Stimulated activated naive CD8-positive, alpha-beta T cell treated with anti-CD3 and anti-CD28 coated beads, Interleukin-15, Interleukin-2, amounts not matched to agents 100 U/mL and 50 U/mL, for 24 hours (primary cell): ENCODE measurements at places on chromosomes 16 and 17.

GRCh38 chr17:65020284-65020683 lies 36.3 kb downstream of the GNA13 start:
- no peak for DNase-seq

DNA sequence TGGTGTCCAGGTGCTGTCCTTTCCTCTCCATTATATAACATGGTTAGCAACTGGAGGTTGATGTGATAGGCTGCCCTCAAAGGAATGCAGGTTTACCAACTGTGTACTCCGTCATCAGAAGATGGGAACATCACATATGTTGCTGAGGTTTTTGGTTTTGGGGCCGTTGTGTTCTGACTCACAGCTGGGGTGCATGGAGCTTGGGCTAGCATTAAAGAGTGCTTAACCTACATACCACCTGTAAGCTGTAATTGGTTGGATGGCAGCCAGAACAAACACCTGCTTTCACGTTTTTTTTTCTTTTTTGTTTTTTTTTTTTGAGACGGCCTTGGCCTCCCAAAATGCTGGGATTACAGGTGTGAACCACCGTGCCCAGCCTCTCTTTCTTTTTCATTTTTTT lies 20.9 kb downstream of the TMEM11 start:
- no peak for DNase-seq

DNA sequence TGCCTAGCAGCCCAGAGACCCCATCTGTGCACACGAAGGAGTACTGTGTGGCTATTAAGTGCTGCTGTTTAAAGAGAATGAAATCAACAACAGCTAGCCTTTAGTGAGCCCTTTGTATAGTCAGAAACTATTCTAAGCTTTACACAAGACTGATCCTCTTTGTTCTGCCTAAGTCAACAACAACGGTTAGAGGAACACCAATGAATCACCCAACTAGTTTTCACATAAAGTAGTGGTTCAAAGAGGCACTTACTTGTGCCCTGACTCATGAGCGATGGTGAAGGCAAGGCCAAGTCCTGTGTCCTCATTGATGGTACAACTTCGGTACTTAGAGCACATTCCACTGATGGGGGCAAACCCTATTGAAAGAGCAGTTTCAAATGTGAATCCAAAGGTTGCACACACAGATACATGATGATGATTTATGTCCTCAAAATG lies 75.8 kb downstream of the ADAMTS18 start:
- no peak for DNase-seq

DNA sequence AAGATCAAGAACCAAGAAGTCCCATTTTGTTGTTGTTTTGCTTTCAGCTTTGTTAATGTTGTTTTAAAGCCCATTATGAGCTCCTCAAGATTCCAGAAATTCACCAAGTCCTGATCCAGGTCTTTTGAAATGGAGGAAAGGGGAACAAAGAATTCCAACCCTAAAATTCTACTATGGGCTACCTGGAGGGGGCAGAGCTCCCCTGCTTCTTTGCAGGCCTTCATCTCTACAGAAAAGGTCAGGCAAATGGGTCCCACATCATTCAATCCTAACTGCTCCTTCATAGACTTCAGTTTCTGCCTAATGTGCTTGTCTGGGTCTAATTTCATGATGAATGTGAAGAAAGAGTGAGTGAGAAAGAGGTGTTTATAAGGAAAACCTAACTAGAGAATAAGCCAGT lies 375.5 kb downstream of the TOX3 start:
- no peak for DNase-seq

DNA sequence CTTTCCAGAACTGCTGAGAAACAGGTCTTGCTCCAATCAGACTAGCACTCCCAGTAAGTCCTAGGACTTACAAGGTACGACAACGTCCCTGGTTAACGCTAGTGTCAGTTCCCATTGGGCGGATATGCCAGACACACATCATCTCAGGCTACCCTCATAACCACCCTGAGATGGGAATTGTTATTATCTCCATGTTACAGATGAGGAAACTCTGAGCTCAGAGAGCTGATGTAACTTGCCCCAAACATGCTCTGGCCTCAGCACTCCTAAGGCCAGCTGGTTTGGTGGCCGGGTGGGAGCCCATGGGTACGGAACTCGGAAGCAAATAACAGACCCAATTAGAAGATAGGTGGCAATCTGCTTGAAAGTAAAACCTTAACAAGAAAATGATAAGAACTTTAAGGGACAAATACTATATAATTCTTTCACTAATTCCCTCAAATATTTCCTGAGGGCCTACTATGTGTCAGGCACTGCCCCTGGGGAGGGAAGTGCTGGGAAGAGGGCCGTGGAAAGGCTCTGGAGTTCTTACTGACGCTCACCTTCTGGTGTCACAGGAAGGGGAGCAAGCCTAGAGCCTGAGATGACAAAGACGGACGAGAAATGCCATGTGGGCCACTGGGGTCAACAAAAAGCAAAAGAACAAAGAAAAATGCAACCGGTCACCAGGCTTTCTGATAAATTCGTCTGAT lies 6.9 kb downstream of the CREBBP start:
- DNase-seq: no peak

GRCh38 chr16:78562650-78563049 lies 463.2 kb downstream of the WWOX start:
- DNase-seq: no peak

DNA sequence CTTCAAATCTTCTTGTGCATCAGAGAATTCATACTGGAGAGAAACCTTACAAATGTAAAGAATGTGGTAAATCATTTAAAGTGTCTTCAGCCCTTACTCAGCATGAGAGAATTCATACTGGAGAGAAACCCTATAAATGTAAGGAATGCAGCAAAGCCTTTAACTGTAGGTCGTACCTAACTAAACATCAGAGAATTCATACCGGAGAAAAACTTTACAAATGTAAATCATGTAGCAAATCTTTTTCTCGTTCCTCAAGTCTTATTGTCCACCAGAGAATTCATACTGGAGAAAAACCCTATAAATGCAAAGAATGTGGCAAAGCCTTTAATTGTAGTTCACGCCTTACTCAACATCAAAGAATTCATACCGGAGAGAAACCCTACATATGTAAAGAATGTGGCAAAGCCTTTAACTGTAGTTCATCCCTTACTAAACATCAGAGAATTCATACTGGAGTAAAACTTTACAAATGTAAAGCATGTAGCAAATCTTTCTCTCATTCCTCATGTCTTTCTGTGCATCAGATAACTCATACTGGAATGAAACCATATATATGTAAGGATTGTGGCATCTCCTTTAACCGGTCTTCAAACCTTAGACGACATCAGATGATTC lies 118.5 kb upstream of the ZNF267 start:
- no peak for DNase-seq

- no peak for DNase-seq
Measured at GRCh38 chr16:89383095-89384003, 107.0 kb downstream of the ANKRD11 start.

DNA sequence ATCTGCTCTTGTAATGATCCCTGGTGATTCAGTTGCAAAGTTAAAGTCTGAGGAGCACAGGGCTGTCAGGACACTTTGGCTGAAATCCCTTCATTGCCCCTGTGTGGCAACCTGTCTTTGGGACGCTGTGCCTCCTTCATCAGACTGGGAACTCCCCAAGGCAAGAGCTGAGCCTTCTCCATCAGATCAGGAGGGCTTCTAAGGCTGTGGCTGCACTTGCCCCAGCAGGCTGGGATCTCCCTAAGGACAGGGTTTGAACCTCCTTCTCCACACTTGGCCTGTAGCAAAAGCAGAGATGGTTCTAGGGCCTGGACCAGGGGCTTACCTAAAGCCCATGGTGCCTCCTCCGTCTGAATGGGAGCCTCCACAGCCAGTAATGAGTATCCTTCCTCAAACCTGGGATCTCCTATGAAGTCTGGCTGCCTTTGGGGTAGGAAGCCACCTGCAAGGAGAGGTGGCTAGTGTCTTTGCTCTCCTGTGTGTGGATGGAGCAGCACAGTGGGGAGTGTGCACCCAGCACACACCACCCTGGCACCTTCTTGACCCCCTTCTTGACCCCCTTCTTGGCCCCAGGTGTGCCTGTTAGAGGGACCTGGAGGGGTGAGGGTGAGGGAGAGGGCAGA lies 79.0 kb upstream of the NKD1 start:
- no peak for DNase-seq

GRCh38 chr17:79126139-79126538 lies 51.5 kb downstream of the ENGASE start:
- no peak for DNase-seq

- DNase-seq: peak; percentile 54
Measured at GRCh38 chr16:75011634-75012307, 12.9 kb downstream of the ZNRF1 start.

DNA sequence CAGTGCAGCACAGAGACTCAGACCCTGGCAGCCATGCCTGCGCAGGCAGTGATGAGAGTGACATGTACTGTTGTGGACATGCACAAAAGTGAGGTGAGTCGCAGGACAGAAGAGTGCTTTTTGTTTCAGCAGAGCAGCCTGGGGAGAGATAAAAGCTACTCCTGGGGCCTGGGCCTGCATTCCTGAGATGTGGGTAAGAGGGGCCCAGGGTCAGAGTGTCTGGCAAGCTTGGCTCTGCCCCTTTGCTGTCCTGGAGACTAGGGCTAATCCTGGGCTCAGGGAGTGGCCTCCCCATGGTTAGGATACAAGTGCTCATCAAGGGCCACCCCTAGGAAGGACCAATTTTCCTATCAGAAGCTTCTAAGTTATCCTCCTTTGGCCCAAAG lies 4.8 kb upstream of the ERBB2 start:
- DNase-seq: no peak
